ENCODE measurements at places on chromosomes 5 and 9.

DNA sequence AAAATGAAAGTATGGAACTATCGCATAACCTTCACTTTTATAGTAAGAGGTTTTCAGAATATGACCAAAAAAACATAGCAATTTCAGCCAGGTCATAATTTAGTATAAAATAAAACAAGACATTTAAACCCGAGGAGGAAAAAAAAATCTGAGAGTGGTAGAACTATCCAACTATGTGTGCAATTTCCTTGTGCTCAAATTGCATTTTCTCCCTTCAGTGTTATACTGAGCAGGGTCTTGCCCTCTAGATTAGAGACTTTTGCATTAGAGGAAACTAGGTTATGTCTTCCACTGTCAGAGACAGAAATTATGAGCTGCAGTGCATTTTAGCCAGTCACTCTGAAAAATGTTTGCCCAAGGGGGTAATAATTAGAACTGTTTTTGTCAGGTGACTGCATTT is 330.6 kb downstream of the NR2F1-AS1 start:
- no peak for DNase-seq

- DNase-seq: no peak
Observed at GRCh38 chr5:35136386-35136785, 88.6 kb upstream of the AGXT2 start.

- DNase-seq: no peak
Observed at GRCh38 chr5:73120222-73121118, at the start of gene TMEM171. TMEM171 (plus strand) TSS chr5:73120575; CDS start chr5:73123374, 2,799 bp downstream.

DNA sequence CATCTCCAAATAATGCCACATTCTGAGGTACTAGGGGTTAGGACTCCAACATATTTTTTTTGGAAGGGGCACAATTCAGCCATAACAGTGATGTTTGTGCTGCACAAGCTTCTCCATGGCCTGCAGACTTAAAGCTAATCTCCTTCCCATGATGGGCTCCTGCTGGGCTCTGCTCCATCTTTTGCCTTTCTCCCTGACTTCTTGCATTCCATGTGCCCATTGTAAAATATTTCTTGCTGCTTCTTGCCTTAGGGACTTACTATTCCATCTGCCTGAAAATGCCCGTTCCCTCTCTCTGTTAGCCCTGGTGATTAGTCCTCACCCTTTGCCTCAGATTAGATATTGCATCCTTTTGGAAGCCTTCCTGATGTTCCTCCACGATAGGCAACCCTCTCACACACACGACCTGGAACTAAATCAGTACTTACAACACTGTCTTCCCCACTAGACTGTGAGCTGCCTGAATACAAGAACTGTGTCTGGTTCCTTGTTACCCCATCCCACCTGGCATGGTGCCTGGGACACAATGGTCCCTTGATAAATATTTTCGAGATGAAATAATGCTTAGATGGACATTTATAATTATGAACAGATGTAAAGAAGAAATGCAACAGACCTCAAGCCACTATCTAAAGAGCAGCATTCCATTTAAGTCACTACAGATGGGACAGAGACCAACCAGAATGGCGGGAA is 33.5 kb downstream of the OR1J1 start:
- no peak for DNase-seq

DNA sequence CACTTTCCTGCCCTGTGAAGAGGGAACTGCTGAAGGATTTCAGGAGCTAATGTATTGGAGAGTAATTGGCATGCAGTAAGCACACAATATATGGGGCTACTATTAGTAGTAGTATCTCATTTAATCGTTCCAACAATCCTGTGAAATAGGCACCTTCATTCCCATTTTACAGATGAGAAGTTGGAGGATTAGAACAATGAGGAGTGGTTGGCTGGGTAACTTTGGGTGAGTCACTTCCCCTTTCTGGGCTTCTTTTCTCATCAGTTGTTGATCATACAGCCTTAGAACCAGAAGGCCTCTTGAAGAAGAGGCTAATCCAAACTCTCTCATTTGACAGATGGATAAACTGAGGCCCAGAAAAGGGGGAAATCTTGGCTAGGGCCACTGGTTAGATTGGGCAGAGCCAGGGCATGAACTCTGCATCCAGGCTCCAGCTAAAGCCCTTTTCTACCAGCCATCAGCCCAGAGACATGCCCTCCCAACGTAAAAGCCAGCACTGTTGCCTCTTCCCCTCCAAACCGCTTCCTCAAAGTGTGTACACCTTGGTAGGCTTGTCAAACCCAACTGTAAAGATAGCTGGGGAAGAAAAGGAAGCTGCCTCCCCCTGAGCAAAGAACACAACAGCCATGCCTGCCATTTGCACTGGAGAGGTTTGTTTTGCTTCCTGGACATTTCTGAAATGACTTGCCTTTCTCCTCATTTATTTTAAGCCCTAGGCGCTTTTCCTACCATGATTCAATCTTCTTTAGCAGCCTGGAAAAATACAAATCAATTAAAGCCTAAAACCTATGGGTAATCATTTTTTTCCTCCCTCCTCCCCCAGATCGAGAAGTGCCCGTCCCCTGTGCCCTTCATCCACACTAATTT is 992 bp downstream of the SPACA9 start:
- DNase-seq: no peak

DNA sequence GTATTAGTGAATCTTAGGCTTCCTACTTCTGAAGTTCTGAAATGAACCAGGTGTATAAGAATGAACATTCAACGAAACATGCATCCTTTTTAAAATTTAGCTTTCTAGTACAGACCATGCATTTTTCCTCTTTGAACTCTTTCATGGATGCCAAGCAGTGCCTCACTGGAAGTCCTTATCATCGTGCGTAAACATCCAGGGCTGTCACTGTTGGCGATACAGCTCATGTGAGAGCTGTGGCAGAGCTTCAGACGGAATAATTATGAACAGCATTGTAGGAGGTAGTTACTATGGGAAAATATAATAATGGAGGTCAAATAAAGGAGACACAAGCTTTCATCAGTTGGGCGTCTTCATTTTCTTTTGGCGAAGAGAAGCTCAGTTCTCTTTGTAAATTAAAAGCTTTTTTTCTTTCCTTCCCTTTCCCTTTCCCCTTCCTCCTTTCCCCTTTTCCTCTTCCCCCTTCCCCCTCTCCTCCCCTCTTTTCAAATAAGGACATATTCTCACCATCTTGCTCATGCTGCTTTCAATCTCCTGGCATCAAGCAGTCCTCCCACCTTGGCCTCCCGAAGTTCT is 167.3 kb downstream of the KDM4C start:
- no peak for DNase-seq

DNA sequence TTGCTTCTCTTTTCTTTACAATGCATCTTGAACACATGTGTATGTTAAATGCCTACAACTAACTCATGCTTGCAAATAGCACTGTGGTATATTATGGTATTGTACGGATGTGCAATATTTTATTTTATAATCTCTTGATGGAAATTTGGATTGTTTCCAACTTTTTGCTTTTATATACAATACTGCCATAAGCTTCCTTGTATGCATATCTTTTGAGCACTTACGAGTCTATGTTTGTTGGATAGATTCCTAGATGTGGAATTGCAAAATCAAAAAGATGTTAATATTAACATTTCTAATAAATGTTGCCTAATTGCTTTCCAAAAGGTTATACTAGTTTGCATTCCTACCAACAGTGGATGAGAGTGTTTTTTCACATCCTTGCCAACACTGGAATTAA is 3.4 kb upstream of the GALNT12 start:
- no peak for DNase-seq

- no peak for DNase-seq
Observed at GRCh38 chr9:36306471-36307306, 48.4 kb upstream of the GNE start.

DNA sequence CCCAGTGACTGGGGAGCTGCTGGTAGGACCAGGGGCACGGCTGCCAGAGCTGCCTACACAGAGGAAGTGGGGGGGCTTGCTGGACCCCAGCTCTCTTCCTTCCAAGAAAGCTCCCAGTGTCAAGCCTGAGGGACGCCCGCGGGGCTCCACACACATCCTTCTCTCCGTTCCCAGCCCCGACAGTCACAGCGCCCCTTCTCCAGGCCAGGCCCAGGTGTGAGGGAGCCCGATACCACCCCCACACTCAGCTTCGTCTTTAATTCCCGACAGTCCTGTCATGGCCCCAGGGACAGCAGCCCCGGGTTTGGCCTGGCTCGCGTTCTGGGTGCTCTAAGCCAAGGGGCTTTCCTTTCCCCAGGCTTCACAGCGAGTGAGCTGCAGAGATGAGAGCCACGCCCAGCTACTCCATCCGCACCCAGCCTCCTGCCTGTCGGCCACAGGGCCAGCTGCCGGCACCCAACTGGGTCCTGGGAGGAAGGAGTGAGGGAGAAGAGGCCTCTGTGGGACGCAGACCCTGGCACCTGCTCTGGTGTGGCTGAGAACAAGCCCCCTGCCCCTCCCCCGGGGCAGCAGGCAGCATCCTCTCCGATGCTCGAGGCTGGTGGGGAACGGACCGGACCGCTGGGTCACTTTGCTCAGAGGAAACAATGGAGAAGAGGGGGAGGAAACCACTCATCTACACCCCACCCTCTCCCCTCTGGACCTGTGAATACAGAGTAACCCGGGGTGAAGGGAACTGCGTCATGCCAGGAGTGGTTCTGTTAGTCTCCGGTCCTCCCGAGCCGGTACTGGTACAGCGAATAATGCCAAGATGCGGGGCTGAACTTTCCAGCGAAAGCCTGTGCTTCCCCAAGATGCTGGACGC is 53.9 kb upstream of the PHYKPL start:
- DNase-seq: no peak

GRCh38 chr5:82396871-82397514 is 118.8 kb upstream of the RPS23 start:
- DNase-seq: no peak

DNA sequence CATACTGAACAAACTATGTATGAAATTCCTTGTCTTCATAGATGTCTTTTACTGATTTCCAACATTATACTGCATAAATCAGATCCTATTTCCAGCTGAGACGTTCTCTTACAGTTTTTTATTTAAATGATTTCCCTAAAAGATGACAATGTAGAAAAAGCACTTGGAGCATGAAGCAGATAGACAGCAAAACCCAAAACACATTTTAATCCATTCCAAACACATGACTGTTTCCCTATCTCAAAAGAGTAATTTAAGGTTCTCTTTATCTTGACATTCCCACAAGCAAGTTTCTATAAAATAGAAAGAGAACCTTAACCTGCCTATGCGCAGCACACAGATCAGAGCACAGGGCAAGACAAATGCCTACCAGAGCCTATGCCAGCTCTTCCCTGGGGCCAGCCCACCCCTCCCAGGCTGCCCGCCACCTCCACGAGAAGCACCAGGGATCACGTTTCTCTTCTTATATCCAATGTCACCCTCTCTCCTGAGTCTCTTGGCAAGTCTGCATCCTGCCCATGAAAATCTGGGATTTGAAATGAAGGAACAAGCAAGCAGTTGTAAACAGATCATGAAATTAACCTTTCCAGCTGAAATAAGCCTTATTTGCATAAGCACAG is 52.4 kb downstream of the RETREG1 start:
- DNase-seq: no peak

DNA sequence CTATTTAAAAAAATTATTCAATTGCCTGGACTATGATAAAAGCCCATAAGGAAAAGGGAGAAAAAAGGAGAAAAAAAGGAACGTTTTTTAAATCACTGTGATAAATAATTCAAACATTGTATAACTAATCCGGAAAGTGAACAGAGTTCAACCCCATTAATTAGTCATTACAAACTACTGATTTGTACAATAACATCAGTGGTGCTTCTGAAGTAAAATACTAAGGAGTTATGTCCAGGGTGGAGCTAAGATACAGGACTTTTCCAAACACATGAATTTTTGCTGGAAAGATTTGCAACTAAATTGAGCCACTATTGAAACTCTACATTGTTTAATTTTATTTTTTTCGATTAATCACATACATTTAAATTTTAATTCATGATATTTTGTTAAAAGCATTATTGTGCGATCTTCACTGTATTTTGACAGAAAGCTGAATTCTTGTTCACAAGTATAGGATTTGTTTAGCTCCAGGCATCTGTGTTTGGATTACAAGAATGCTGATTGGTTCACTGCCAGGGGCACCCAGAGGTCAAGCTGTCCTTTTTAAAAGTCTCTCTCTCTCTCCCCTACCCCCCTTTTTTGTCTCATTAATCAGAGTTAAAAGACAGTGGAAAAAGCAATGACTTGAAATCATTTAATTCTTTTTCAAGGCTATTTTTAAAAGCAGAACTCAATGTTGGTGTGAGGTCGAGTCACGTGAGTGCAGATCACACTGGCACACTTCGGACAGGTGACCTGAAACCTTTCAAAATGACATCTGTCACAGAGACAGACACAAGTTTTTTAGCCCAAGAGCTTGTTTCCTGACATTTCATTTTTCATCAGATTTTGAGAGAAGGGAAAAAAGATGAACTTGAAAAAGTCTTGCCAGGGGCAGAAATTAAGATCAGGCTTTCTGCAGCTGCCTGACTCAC is 387.3 kb downstream of the NR2F1-AS1 start:
- DNase-seq: no peak

Data from NT2/D1 (cell line).